ENCODE measurements at places on chromosomes 1 and 21. TPM values are rescaled to one million over a fixed set of nuclear protein-coding genes. Genes with fewer than 3 reads are reported as not detected.

DNA sequence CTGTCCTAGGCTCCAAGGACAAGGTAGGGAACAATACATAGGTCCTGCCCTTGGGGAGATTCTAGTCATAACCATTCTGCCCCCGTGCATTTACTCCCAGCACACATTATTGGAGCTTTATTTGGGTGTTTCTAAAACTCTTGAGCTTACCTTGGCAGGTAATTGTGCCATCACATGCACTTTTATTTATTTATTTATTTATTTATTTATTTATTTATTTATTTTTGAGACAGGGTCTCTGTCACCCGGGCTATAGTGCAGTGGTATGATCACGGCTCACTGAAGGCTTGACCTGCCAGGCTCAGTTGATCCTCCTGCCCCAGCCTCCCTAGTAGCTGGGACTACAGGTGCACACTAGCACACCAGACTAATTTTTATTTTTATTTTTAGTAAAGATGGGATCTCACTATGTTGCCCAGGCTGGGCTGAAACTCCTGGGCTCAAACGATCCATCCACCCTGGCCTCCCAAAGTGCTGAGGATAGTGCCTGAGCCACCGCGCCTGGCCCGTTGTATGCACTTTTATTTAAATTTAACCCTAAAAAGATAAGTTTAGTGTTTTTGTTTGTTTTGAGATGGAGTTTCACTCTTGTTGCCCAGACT, 9.2 kb downstream of the AGMAT start:
- H3K27ac ChIP-seq: no peak overlapping the region
- no peak overlapping the region for H3K4me3 ChIP-seq
- DNase-seq: no peak
- H3K36me3 ChIP-seq: no peaks in the 10 kb centered on the region

DIPK1A gene
- 10.2 TPM for total RNA-seq

- no peak for DNase-seq
- H3K4me1 ChIP-seq: no peaks in the 10 kb centered on the region
- no peak overlapping the region for H3K4me3 ChIP-seq
- H3K36me3 ChIP-seq: no peaks in the 10 kb centered on the region
- H3K27ac ChIP-seq: no peak overlapping the region
- no peaks in the 10 kb centered on the region for H3K27me3 ChIP-seq
These were observed 8.8 kb upstream of the ZNF124 start for GRCh38 chr1:247180581-247180980.

GRCh38 chr1:31412732-31413404, at the start of gene SERINC2:
Gene SERINC2, plus strand, starts transcription at chr1:31413213. Its CDS starts 53 bp downstream, at chr1:31413266.
- H3K36me3 ChIP-seq: no peaks in the 10 kb centered on the region
- peak within 1 kb of the TSS; percentile 69 for H3K27ac ChIP-seq
- peaks cover 3% of the 10 kb centered on the region for H3K27me3 ChIP-seq
- H3K4me3 ChIP-seq: peak within 1 kb of the TSS; percentile 86
- peaks cover 5% of the 10 kb centered on the region for H3K4me1 ChIP-seq

DNA sequence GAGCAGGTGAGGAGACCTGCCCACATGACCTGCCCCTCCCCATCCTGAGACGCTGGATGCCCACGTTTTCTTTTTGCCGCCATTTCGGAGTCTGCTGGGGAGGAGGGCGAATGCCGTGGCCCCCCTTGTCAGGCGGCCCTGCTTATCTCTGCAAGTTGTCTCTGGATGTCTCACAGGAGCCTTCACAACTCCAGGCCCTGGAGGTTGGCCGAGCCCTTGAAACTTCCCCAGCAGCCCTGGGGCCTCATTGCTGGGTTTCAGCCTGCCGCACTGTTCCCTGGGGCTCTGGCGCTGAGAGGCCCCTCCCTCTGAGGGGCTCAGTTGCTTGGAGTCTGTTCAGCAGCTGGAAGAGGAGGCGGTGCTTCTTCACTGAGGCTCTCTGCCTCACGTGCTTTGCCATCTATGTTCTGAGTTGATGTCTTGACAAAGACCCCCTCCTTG, 29.8 kb upstream of the ZBTB21 start:
- no peak overlapping the region for H3K27ac ChIP-seq
- H3K4me1 ChIP-seq: no peaks in the 10 kb centered on the region
- peak; percentile 71 for DNase-seq
- H3K36me3 ChIP-seq: no peaks in the 10 kb centered on the region

DNA sequence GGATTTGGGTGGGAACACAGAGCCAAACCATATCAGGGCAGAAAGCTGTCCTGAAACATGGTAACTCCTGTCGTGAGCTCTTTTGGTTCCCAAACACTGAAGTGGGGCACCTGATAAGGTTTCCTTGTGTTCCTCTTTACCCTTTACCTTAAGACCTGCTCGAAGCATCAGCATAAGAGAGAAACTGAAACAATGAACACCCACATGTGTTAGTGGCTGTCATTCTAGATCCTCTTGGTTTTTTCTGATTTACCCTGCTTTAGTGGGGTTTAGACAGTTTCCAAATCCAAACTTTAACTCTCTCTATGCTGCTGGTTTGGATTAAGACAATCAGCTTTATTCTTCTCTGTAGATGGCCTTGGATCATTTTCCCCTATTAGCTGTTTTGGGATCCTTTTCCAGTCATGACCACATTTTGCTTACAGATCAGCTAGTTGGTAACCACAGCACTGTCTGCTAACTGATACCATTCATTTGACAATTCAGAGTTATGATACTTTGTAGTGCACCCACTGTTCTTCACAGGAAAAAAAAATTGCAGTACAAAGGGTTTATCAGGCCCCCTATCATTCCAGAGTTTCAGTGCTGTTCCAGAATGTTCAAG, 975 bp upstream of the MNDA start:
- no peaks in the 10 kb centered on the region for H3K36me3 ChIP-seq
- no peak for DNase-seq
- H3K27me3 ChIP-seq: no peaks in the 10 kb centered on the region
- peak overlapping the region; percentile 71 for H3K27ac ChIP-seq
- no peaks in the 10 kb centered on the region for H3K4me1 ChIP-seq

HES4 gene
- 3.1 TPM for total RNA-seq

DNA sequence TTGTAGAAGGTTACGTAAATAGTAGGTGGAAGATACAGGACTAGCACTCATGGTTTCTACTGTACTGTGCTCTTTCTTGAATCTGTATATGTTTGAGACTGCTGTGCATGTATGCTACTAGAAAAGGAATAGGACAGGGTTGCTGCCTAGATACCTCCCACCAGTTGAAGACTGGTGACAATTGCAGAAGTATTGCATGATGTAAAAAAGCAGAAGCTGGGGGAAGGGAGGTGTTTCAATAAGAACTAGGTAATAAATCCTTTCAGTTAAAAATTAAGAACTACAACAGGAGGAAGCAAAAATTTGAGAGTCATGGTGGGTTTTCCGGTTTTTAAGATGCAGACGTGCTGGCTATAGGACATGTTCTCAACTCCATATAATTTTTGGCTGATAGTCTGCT, 88.1 kb downstream of the CCDC30 start:
- H3K4me3 ChIP-seq: no peak overlapping the region
- no peak for DNase-seq
- no peaks in the 10 kb centered on the region for H3K36me3 ChIP-seq
- H3K27me3 ChIP-seq: no peaks in the 10 kb centered on the region
- no peaks in the 10 kb centered on the region for H3K4me1 ChIP-seq
- H3K27ac ChIP-seq: no peak overlapping the region

FMO4 gene
- total RNA-seq: 3.5 TPM

HSD3B2 gene
- 1,708 TPM for total RNA-seq

- H3K4me1 ChIP-seq: peaks cover 17% of the 10 kb centered on the region
- DNase-seq: no peak
- H3K27me3 ChIP-seq: no peaks in the 10 kb centered on the region
- H3K27ac ChIP-seq: no peak overlapping the region
- H3K4me3 ChIP-seq: no peak overlapping the region
These were observed 38.2 kb downstream of the BCL9 start for GRCh38 chr1:147579532-147579931.

GRCh38 chr1:90973897-90974798, 47.7 kb downstream of the ZNF644 start:
- H3K27me3 ChIP-seq: no peaks in the 10 kb centered on the region
- DNase-seq: no peak
- H3K36me3 ChIP-seq: no peaks in the 10 kb centered on the region
- no peak overlapping the region for H3K27ac ChIP-seq
- no peak overlapping the region for H3K4me3 ChIP-seq

DNA sequence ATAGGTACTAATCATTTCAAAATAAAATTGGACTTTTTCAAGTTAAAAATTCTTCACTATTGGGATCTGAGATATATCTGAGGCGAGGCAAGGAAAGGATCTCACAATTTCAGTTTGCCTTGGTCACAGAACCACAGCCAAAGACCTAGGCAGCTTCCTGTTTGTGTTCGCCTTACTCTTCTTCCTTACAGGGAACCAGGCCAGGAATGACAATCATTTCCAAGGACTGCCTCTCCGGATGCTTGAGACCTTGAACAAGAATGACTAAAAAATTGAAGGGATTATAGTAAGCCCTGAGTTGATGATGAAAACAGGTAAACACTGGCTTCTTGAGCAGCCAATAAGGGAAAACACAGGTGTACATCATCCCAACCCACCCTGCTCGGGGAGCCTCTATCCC, 35.2 kb upstream of the SERBP1 start:
- H3K4me3 ChIP-seq: no peak overlapping the region
- H3K27me3 ChIP-seq: no peaks in the 10 kb centered on the region
- no peak overlapping the region for H3K27ac ChIP-seq
- peak; percentile 26 for DNase-seq
- no peaks in the 10 kb centered on the region for H3K36me3 ChIP-seq

DNA sequence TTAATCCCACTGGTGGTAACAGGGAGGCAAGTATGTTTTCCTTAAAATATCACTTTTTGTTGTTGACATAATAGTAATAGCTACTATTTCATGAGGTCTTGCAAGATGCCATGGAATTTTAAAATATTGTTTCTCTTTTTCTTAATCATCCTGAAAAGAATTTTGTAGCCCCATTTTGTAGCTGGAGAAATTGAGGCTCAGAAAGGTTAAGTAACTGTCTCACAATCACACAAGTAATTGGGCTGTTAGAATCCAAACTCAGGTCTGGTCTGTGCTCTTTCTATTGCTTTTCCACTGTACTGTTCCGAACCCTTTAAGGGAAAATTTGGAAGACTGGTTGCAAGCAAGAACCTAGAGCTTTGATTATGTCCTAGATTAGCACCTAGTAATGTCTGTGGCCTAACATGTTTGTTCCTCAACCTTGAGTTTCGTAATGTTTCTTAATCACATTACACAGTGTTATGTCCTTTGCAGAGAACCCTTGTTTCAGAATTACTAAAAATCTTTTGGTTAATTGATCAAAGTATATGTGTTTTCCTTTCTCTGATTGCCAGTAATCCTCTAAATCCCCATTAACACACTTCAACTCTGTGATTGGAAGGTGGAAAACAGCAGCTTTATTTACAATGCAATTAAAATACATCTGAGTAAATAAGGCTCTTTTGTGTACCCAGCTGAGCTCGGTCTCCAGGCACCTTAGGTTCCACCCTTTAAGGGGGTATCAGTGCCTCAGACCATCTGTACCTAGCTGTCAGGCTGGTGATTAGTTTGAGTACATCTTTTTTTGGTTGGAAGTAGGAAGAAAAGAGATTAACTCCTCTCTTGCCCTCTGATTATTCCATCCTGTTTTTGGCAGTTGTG, 10.4 kb downstream of the LRRC42 start:
- no peak overlapping the region for H3K4me3 ChIP-seq
- no peaks in the 10 kb centered on the region for H3K27me3 ChIP-seq
- peaks cover 44% of the 10 kb centered on the region for H3K36me3 ChIP-seq
- no peak for DNase-seq
- H3K4me1 ChIP-seq: peaks cover 57% of the 10 kb centered on the region

GRCh38 chr1:107975851-107976250, 10.9 kb upstream of the VAV3 start:
- H3K27ac ChIP-seq: no peak overlapping the region
- no peak overlapping the region for H3K4me3 ChIP-seq
- no peaks in the 10 kb centered on the region for H3K4me1 ChIP-seq
- no peak for DNase-seq

CD34 gene
- total RNA-seq: 9.0 TPM

DNA sequence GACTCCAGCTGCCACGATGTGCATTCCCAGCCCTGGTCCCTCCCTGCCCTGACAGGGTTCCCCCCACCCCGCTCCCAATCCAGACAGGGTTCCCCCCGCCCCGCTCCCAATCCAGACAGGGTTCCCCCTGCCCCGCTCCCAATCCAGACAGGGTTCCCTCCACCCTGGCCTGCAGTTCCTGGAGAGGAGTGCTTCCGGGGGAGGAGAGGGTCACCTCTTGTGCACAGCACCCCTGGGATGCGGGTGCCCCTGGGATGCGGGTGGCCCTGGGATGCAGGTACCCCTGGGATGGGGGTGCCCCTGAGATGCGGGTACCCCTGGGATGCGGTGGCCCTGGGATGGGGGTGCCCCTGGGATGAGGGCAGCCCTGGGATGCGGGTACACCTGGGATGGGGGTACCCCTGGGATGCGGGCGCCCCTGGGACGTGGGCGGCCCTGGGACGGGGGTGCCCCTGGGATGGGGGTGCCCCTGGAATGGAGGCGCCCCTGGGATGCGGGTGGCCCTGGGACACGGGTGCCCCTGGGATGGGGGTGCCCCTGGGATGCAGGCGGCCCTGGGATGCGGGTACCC, 36.7 kb upstream of the SLC19A1 start:
- H3K27ac ChIP-seq: no peak overlapping the region
- H3K27me3 ChIP-seq: no peaks in the 10 kb centered on the region
- no peaks in the 10 kb centered on the region for H3K4me1 ChIP-seq
- peak; percentile 3 for DNase-seq

GRCh38 chr1:199759268-199759730, 268.2 kb upstream of the NR5A2 start:
- H3K36me3 ChIP-seq: no peaks in the 10 kb centered on the region
- no peaks in the 10 kb centered on the region for H3K27me3 ChIP-seq
- no peak overlapping the region for H3K27ac ChIP-seq
- no peak for DNase-seq
- no peaks in the 10 kb centered on the region for H3K4me1 ChIP-seq

DNA sequence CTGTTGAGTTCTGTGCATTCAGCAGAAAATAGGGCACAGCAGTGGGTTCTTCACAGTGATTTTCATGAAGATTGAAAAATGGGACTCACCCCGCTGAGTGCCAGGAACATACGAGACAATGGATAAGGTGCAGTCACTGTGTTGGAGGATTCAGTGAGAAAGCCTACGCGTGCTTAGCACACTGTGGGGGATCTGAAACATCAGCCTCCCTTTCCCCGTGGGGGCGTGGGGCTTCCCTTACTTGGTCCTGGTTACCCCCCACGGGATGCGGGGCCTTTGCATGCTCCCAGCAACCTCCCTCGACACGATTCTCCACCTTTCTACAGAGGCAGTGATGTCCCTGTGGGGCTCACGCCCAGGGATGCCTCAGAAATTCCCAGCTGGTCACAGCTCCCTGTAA, 252.2 kb upstream of the C1orf174 start:
- no peaks in the 10 kb centered on the region for H3K27me3 ChIP-seq
- no peaks in the 10 kb centered on the region for H3K4me1 ChIP-seq
- no peak overlapping the region for H3K27ac ChIP-seq
- no peaks in the 10 kb centered on the region for H3K36me3 ChIP-seq

GRCh38 chr1:163082971-163083370, 13.8 kb downstream of the RGS4 start:
- peak; percentile 21 for DNase-seq
- H3K27me3 ChIP-seq: no peaks in the 10 kb centered on the region
- no peak overlapping the region for H3K4me3 ChIP-seq

AMY1B gene
- not detected for total RNA-seq

Measured in adrenal gland (tissue), 19 donors.